DMS 273 treated with DMSO at 0.1 percent for 48 hours (cell line): ENCODE measurements at places on chromosomes 12 and 14.

GRCh38 chr14:91980157-91980556 is 32.7 kb upstream of the FBLN5 start:
- DNase-seq: no peak

DNA sequence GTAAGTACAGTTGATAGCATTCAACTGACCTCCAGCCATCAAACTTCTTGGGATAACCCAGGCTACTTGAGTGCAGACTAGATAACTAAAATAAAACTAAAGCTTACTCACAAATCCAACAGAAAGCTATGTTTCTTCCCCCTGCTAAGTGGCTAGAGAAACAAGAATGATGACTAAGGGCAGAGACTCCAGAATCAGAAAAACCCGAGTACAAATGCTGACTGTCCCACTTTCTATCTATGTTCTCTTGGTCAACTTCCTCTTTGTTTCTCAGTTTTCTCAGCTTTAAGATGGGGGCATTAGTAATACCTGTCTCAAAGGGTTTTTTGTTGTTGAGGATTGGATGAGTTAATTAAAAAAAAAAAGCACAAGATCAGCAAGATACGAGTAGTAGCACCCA is 6.1 kb upstream of the NUAK1 start:
- DNase-seq: no peak

- DNase-seq: no peak
Measured at GRCh38 chr12:131598717-131599116, 112.2 kb upstream of the SFSWAP start.

DNA sequence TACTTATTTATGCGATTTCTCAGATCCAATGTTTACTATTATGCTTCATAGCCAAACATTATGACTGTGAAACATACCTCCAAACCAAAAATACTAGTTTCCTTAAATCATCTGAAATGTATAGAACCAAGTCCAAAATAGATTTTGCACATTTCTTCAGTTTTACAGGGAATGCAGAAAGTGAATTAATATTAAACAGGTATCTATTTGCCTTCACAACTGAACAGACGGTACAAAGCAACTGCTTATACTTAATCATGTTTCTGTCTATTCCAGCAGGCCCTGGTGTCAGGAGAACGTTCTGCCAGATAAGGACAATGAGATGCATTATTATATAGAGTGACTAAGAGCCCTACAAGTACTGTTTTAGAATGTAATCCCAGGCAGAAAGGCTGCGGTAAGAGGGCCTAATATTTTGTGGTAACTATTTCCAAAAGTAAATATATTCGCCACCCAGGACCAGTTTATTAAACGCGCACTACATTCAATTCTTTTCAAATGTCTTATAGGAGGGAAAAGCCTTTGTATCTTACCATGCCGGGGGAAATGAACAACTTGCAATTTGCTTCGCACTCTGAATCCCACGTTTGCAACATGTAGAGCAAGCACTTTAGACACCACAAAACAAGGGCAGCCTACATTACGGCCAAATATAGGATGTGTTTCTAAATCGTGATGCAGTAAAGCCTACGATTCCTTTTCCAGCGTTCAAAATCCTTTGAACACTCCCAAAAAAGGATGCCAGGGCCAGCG is 1.5 kb downstream of the CORO1C start:
- peak; percentile 32 for DNase-seq

GRCh38 chr12:108234158-108234557 is 105.0 kb downstream of the CMKLR1 start:
- DNase-seq: no peak

- no peak for DNase-seq
Measured at GRCh38 chr14:106489112-106489881, 962.9 kb downstream of the TMEM121 start.

- no peak for DNase-seq
Measured at GRCh38 chr12:29694002-29694401, 89.7 kb downstream of the TMTC1 start.

DNA sequence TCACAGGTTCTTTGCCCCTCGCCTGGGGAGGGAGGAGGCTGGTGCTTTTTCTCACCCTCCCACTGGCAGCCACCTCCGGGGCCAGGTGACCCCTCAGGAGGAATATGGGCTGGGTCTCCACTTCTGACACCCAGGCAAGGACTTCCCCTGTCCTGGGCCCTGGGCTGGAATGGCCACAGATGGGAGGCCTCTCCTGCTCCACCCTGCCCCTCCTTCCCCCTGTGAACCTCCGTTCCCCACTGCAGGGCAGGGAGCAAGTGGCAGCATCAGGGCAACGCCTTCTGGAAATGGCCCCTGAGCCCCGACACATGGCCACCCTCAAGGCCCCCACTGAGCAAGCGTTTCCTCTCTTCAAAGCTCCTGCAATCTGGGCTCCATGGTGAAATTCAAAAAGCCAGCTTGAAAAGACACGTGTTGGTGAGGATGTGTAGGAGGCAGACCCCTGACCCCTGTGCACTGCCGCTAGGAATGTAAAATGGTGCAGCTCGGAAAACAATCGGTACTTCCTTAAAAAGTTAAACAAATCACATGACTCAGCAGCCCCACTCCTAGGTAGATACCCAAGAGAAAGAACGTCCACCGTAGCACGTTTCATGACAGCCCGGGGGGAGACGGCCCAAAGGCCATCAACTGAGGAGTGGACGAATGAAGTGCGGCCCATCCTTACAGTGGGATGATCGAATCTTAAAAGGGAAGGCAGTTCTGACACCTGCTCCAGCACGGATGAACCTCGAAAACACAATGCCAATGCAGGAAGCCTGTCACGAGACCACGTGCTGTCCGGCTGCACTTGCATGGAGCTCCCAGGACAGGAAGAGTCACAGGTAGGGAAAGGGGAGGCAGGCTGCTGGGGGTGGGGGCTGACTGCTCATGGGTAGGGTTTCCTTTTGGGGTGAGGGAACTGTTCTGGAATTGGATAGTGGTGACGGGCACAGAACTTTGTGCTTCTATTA is 11.5 kb downstream of the XRCC3 start:
- DNase-seq: no peak

DNA sequence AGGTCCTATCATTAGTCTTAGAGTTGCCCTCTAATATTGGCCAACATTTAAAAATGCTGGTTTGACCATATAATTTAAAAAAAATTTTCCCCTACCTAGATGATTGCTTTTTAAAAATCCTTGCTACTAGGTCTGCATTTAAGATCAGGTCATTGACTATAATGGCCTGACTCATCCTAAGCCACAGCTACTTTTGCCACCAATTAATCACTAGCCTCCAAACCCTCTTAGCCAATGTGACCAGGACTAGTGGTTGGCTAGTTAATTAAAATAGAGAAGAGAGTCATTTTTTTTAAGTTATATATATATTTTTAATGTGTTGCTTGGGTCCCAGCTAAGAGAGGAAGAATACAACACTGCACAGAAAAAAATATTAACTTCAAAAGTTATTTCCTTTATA is 57.5 kb downstream of the SOS2 start:
- no peak for DNase-seq

DNA sequence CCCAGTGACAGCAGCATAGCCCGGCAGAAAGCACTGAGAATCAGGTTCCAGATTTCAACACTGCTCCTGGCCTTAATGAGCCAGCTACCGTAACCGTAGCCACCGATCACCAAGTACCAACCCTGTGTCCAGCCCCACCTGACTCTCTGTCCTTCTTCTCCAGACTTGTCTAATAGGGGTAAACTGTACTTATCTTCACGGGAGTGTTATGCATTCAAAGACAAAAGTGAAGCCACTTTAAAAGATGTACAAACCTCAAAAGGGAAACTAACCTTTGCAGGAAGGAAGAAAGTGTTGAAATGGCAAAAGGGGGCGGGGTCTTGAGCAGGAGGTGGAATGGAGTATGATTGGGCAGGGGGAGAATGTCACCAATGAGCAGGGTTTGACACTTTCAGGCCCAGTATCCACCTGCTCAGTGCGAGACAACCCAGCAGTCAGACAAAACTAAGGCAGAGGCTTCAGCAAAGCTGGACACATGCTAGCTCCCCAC is 226.1 kb downstream of the CHST11 start:
- no peak for DNase-seq

DNA sequence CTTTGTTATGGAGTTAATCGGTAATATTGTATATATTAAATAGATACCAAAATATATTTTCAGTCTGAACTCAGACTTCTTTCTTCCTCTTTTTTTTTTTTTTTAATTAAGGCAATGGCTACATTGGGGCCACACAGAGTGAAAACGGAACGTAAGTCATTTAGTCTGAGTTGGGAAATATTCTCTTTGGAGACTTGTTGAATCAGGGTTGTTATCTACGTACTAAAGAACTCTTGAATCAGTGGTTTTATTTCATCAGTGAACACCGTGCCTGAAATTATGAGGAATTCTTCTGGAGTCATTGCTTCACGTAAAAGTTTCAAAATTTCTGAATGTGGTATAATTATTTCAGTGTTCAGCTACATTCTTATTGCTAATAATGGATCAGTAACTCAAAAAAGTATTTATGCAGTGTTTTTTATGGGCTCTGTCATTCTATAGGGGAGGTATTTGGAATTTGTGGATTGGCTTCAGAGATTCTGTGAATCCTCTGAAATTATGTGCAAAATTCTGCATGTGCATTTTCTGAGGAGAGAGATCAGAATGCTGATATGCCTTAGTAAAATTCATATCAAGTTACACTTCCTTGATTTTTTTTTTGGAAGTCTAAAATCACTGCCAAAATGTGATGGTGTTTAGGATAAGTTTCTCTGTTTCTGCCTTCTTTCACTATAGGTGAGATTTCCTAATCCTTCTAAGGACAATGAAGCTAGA is 39.6 kb downstream of the BRMS1L start:
- DNase-seq: no peak

- no peak for DNase-seq
Measured at GRCh38 chr12:119593578-119594398, at the start of gene TMEM233. TMEM233 (plus strand) TSS chr12:119593774; CDS start chr12:119593849, 75 bp downstream.

- no peak for DNase-seq
Measured at GRCh38 chr14:89085737-89086382, 261.4 kb downstream of the TTC8 start.

- DNase-seq: no peak
Measured at GRCh38 chr12:15364221-15365160, 42.2 kb downstream of the PTPRO start.

DNA sequence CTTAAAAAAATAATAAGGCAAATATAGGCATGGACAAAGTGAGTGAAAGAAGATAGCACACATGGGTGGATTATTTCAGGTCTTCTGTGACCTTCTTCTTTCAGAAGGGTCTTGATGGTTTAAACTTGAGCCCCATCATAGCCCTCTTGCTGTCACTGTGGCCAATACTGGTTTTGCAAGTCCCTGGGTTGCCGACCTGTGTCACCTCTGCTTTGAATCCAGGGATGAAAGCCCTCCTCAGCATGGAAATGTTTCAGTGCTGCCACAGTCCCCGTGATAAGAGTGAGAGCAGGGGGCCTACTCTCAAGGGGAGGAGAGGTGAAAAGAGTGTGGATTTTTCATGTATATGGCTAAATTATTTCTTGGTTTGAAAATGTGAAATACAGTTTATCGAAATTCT is 30.2 kb upstream of the ATF1 start:
- no peak for DNase-seq
